ENCODE measurements at places on chromosomes 7 and 10.

DNA sequence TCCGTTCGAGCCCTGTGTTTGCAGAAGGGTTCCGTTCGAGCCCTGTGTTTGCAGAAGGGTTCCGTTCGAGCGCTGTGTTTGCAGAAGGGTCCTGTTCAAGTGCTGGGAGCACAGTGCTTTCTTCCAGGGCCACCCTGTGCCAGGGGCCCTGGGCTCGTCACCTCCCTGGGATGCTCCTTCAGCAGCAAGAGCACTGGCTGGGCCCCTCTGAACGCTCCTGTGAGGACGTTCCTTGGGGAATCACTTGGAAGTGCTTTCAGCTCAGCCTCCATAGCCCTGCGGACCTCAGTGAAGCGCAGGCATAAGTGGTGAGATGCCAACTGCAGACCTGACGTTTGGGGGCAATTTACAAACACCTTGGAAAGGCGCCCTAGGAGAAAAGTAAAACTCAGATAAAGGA is 103.6 kb downstream of the DYNC2I1 start:
- DNase-seq = no peak

GRCh38 chr10:120607016-120607709 is 150.1 kb downstream of the PLPP4 start:
- DNase-seq = peak; percentile 89

GRCh38 chr10:7817576-7817975 is 729 bp upstream of the TAF3 start:
- DNase-seq = no peak

DNA sequence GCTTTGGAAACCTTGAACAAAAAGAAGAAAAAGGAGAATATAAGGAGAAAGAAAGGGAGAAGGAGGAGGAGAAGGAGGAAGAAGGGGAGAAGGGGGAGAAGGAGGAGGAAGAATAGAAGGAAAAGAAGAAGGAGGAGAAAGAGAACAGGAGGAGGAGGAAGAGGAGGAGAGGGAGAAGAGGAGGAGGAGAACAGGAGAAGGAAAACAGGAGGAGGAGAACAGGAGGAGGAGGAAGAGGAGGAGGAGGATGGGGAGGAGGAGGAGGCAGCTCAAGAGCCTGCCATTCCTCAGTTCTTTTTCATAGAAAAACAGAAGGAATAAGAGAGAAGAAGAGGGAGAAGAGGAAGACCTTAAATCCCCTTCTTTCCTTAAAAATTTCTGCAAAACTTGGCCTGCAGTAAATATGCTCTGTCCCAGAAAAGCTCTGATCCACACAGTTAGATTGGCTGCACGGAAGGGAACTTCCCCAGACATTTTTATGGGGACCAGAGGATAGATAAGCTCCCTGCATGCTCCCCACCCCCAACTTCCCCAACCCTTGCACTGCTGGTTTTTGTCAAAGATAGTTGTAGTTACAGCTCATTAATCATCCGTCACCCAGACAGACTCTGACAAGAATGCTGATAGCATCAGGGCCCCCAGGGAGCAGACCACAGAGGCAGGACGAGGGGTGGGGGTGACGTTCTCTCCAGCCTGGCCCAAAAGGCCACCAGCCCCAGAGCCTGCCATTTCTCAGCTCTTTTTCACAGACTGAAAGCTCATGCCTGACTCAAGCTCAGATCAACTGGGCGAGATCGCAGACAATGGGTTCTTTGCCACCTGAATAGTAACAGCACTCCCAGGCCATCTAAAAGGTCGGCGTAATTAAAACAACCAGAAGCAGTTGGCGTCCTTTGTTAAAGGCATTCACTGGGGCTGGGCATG is 34.5 kb upstream of the LYZL1 start:
- DNase-seq = peak; percentile 92

DNA sequence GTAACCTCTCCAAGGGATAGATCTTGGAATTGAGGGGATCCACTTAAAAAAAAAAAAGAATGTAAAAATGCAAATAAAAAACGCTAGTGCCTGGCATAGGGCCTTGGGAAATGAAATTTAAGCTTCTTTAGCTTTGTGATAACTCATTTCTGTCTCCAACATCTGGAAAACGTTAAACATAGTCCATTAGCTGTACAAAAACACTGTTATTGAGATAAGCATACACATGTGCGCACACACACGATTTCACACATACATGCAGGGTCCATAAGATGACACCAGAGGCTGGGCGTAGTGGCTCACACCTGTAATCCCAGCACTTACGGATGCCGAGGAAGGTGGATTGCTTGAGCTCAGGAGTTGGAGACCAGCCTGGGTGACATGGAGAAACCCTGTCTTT is 13.7 kb upstream of the CUL2 start:
- no peak for DNase-seq

GRCh38 chr7:27940341-27940740 is 200.4 kb downstream of the TAX1BP1 start:
- DNase-seq = no peak

DNA sequence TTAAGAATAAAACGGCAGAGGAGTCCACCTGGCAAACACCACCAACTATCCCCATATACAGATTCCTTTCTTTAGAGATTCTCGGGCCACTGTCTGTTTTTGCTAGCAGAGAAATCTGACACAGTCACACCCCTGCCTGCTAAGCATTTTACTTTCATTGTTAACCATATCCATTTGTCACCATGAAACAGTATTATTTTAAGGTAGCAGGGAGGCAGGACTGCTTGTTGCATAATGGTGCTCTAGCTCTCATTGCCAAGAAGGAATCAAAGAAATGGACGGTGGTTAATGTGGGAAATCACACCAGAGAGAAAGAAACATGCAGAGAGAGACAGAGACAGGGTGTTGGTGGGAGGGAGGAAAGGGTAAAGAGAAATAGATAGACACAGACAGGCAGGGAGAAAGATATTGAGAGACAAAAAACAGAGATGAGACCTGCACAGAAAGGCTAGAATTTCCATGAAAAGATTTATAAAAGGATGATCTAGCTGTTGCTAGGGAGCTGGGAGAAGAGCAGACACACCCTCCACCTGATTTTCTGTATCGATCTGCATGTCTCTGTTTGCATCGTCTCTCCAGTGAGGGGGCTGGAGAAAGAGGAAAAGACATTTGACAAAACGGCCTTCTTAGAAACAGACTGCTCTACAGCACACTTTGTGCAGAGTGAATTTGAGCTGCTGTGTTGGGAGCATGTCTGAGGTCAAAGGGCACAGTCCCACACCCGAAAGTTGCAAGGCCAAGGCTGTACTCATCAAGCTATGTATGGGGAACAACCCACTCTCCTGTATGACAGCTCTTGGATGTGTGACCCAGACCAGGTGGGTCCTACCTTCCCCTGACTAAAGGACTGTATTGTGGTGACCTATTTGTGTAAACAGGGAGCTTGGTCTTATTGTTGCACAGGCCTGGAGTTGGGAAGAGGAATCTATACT is 303.1 kb downstream of the FZD1 start:
- DNase-seq = no peak

- DNase-seq = no peak
These were observed 55.6 kb upstream of the DOCK1 start for GRCh38 chr10:126849646-126850045.

- no peak for DNase-seq
These were observed 19.7 kb upstream of the PON2 start for GRCh38 chr7:95454438-95455045.

DNA sequence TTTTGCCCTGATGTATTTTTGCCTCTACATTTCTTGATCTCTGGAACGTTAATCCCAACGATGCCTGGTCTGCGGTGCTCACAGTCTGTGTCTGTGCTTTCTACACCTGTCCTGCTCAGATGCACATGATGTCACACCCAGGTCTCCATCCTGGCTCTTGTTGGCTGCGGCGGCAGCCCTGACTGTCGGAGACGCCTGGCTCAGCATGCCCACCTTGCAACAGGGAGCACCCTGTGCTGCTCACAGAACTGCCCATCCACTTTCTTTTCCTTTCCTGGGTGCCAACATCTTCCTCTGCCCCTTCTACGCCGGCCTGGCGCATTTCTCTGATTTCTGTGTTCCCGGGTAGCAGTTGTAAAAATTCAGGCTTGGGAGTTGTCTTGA is 106.2 kb downstream of the CUX1 start:
- no peak for DNase-seq

DNA sequence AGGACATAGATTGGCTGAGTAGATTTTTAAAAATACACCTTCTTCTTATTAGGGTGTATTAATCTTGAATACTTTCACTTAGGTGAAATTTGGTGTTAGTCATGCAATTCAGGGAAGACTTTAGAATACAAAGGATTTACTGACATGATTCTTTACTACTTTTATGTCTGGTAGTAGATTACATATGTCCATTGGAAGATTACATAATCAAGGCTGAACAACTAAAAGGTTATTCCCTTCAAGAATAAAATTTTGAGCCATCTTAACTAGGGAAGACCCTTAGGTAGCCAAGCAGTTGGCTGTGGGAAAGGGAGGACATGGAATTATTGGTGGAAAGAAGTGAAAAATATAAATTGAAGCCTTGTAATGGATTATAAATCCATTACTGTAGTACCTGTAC is 165.0 kb downstream of the ITGB1 start:
- DNase-seq = no peak

DNA sequence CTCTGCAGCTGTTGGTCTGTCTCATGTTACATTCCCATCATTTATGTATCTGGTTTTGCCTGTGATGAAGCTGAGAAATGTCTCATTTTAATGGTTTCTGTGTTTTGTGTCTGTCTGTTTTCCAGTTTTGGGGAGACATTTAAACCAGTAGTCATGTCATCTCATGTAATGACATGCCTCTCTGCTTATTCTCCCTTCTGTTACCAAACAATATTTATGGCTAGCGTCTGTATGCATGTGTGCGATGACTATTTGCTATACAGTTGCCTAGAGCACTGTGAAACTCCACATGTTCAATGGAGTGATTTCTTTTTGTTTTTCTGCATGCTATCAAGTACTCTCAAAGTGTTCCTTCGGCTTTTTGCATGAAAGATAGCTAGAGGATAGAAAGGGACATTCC is 132.0 kb downstream of the ST7 start:
- no peak for DNase-seq

- no peak for DNase-seq
These were observed 337.2 kb downstream of the C7orf25 start for GRCh38 chr7:42574685-42575084.

DNA sequence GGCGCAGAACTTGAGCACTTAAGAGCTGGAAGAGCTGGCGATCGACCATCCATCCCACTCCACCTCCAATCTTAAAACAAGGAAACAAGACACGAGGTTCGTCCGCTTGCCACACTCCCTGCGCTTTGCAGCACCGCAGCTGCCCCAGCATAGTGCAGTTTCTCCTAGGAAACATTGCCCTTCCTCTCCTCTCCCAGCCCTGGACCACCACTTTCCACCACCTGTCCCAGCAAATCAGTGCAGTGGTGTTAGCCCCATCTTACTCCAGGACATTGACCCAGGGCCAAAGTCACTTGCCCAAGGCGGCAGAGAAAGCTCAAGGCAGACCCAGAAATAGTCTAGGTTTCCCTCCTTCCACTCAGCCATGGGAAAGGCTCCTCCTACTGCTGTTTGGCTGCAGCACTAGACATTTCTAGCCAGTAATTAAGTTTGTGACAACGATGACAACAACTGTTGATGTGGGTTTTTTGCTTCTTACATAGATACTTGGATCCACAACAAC is 1.5 kb upstream of the PARD3 start:
- DNase-seq = no peak

GRCh38 chr10:71299071-71299785 is 19.8 kb upstream of the SLC29A3 start:
- DNase-seq = no peak

GRCh38 chr7:67406976-67407375 is 410.3 kb downstream of the TYW1 start:
- no peak for DNase-seq

DNA sequence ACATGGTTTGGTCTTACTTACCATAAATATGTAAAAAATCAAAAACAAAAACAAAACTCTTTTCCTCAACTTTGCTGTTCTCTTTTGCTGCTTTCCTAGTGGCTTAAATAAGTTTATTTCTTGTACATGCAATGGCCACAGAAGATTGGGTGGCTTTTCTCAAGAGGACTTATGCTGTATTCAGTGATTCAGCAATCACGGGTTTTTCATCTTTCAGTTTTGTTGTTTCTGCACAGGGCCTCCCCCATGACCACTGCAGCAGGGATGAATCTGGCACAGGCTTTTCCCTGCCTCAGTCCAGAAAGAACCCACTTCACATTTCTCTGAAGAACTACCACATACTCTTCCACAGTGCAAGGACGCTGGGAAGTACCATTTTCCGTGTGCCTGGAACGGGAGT is 355.0 kb downstream of the RNLS start:
- no peak for DNase-seq

DNA sequence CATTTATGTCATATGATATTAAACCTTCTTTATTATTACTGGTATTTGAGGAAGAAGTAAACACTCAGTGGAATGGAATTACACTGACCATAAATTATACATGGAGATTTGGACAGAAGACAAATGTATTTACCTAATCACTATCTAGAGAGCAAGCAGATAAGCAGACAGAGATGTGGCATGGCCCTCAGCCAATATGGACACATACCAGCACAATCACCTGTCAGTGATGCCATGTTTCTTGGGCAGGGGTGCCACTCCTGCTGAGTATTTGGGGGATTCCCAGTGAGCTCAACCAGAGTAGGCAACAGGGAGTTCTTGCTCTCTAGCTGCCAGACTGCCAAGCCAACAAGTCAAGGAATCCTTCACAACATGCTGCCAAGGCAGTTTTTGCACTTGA is 866.3 kb upstream of the LRRN3 start:
- no peak for DNase-seq

GRCh38 chr10:2282202-2282601 is 544.9 kb upstream of the ADARB2 start:
- DNase-seq = no peak

GRCh38 chr7:35040906-35041305 is 3.6 kb upstream of the DPY19L1 start:
- DNase-seq = no peak
